Neural progenitor cell (in vitro differentiated cells): ENCODE measurements at places on chromosomes 5 and 9.

DNA sequence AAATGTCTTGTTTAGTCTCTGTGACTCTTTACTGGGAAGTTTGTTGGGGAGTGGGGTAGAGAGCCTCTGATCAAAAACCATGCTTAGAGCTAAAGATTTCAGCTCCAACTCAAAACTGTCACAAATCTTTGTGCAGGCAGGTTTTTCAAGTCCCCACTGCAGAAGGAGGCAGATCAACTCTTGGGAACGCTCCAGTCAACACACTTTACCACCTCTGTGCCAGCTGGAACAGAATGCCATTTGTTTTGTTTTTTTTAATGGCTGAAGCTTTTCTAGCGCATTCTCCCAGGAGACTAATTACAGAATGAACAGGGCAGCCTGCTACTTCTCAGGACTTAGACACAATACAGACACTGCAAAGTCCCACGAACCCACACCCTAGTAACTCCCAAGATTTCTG, 17.9 kb upstream of the LHX6 start:
- no peak for DNase-seq

GRCh38 chr5:36369219-36369690, 67.6 kb upstream of the RANBP3L start:
- DNase-seq, result no peak

DNA sequence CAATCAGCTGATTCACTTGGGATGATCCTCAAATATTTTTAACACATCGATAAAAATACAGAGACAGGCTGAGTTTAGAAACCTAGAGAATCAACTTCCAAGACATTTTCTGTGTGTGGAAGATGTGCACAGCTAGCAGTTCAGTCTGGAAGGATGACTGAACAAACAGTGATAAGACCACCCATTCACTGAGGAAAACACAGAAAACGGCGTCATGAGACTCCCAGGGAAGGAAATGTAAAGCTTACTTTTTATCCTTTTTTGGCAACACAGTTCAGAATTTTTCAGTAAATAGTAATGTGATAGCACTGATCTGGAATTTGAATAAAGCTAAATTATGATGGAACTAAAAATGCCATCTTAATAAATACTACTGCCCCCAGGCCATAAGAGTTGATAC, 277.6 kb downstream of the SEMA5A start:
- DNase-seq, result no peak

DNA sequence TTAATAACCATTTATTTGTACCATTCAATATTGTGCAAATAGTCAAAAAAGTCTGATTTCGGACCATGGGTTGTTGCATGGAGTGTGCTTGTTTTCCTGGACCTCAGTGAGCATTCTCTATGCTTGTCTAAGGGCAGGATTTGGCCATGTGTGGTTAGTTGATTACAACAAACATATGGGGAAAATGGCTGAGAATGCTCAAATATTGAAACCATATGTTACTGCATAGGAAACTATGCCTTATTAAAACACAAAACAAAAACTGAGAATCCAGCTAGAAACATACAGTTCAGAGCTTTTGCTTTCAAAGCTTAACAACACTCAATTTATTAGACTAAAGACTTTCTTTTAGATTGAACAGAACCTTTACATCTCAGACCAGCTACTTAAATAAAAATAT, 928.3 kb downstream of the NR2F1-AS1 start:
- no peak for DNase-seq

DNA sequence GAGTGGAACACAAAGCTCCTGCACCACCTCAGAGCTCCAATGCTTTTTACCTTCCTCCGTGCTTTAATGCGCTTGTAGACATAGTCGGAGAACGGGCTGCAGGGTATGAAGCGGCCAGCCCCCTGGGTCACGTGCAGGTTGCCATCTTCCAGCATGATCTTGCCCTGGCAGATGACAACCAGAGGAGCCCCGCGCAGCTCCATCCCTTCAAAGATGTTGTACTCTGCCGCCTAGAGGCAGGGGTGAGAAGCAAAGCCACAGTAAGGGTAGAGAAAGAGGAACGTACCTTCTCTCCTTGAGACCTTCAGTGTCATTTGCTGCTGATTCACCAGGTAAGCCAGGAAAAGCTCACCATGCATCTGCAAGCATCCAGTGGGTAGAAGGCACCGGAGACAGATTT, 112.3 kb downstream of the DPYSL3 start:
- peak; percentile 29 for DNase-seq

DNA sequence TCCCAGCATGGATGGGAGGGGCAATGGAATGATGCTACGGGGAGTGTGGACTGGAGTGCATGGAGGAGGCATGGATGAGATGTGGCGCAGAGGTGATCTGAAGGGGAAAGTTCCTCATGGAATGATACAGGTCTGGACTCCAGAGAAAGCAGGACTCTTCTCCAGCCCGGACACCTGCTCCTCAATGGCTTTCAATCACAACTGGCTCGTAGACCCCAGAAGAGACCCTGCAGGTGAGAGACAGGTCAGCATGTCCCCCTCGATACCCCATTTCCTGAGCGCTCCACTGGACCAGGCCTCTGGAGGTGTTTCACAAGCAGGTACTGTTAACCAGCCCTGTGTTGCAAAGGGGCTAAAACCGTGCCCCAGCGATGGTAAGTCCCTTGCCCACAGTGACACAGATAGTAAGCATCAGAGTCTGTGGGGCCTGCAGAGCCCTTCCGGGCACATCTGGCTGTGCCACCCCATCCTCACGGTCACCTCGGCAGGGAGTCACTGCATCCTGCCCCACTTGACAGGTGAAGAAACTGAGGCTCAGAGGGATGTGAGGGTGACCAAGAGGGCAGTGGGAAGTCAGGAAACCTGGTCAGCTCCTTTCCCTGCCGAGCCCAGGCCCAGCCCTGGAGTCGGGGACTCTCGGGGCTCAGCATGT, 5.5 kb upstream of the DPM2 start:
- DNase-seq, result no peak

GRCh38 chr5:74257645-74258313, 382.7 kb downstream of the ENC1 start:
- DNase-seq, result no peak

- no peak for DNase-seq
Observed at GRCh38 chr9:105541838-105542237, 16.1 kb upstream of the FKTN start.

DNA sequence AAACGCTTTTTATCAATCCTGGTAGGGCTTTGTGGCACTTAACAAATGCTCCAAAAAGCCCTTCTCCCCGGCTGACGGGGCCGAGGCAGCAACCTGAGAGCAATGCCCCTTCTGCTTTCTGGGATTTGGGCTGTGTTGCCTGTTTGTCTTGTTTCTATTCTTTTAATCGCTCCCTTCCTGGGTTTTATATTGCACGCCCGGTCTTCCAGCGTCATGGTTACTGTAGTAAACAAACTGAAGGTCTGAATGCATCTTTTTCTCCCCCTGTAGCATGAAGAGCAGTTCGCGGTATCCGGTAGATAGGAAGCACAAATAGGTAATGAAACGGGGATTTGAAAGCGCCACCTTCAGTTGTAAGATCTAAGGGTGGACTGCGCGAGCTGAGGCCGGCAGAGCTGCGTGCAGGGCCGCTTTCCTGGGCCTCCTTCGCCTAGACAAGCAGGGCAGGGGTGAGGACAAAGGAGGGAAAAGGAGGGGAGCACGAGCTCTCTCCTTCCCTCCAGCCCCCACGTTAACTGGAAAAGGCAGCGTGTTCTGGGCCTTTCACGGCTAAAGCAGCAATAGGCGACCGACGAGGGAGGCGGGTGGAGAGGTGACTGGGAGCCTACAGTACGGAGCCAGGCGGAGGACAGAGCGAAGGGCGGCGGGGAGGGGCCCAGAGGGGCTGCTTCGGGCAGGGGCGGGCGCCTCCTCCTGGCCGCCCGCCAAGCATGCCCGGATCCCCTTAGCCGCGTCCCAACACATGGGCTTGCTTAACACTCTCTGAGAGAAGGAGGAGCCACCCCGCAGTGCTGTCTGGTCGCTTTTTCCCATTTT, 49.3 kb upstream of the ZNF366 start:
- DNase-seq, result peak; percentile 89

GRCh38 chr9:74577956-74578355, 80.8 kb downstream of the RORB start:
- DNase-seq, result peak; percentile 11

GRCh38 chr5:139862313-139862712, 66.7 kb downstream of the PSD2 start:
- DNase-seq, result no peak

DNA sequence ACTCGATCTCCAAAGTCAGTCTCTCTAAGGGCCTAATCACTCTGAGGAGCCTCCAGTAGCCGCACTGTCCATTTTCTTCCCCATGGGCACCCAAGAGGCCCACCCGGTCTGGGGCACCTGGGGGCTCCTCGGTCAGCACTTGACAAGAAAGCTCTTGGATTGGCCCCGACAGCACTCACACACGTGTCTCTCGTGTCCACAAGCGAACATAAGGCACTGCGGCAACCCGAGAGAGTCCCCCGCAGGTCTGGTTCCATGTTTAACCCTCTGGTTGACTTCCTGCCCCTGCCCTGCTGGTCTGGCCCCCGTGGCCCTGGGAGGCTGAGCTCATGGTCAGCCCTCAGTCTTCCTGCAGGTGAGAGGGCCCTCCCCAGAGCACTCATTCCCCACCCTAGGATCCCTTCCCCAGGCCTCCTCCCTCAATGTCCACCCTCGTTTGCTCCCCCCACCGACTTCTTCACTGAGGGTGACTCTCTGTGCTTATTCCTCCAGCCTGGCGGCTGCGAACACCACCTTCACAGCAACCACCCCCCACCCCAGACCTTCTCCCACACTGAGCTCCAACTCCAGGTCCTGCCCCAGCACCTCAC, 16.3 kb upstream of the LRRC14B start:
- DNase-seq, result no peak

DNA sequence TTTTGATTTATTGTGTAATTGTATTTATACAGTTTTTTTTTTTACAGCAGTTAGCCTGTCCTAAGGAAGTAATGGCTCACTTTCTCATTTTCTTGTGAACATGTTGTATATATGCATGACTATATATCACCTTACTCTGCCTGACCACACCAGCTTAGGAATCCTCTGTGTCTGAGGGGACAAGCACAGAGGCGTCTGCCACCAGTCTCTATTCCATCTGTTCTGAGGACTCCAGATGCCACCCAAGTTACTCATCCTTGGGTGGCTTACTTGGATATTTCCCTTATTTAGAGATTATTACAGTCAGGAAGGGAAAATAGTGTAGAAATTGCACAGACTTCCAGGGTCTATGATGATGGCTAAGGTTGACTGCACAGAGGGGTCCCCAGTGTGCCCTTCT, 256.3 kb upstream of the C9orf72 start:
- no peak for DNase-seq

GRCh38 chr5:108739906-108740305, 7.8 kb upstream of the FER start:
- no peak for DNase-seq

- no peak for DNase-seq
Observed at GRCh38 chr5:114477816-114478334, 116.0 kb downstream of the KCNN2 start.

DNA sequence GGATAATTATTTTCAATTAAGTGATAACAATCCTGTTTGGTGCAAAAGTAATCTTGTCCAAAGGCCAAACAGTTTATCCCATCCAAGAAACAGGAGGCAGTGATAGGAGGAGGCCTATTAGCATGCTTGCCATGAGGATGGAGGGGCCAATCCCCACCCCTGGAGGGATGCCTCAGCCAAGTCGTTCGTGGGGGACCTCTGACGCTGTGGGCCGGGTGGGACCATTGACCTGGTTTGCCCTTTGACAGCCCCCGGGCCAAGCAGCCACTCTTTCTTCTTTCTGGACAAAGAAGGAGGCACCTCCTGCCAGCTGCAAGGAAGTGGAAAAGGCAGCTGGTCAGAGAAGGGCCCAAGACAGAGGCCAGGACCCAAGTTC, 39.5 kb upstream of the GRHPR start:
- DNase-seq, result no peak

- no peak for DNase-seq
Observed at GRCh38 chr9:133443982-133444381, 15.8 kb upstream of the CACFD1 start.

- DNase-seq, result no peak
Observed at GRCh38 chr5:61967681-61968080, 338.3 kb upstream of the KIF2A start.

DNA sequence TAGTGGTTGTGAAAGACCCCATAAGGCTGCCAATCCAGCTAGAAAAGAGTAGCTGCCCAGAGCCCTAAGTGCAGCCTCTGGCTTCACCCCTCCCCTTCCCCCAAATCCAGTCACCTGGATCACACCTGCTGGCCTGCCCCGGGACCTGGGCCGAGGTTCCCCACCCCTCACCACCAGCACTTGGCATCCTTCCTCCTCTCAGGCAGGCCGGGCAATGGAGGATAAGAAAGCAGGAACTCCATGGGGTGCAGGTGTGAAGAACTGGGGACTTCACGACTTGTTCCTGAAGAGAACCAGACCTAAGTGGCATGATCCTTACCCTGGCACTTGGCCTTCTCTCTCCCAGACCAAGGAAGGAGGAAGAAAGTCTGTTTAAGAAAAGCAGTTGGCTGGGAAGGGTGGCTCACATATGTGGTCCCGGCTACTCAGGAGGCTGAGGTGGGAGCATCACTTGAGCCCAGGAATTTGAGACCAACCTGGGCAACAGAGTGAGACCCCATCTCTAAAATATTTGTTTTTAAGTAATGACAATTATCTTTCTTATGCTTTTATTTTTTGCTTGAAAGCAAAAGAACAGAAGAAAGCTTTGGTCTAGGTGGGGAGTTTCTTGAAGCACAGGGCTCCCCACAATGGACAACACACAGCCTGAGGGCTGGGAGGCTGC, 131.1 kb downstream of the PAX5 start:
- DNase-seq, result no peak

- DNase-seq, result no peak
Observed at GRCh38 chr9:73174330-73174980, 22.8 kb downstream of the ANXA1 start.

- DNase-seq, result no peak
Observed at GRCh38 chr5:57216714-57217113, 42.9 kb downstream of the GPBP1 start.

DNA sequence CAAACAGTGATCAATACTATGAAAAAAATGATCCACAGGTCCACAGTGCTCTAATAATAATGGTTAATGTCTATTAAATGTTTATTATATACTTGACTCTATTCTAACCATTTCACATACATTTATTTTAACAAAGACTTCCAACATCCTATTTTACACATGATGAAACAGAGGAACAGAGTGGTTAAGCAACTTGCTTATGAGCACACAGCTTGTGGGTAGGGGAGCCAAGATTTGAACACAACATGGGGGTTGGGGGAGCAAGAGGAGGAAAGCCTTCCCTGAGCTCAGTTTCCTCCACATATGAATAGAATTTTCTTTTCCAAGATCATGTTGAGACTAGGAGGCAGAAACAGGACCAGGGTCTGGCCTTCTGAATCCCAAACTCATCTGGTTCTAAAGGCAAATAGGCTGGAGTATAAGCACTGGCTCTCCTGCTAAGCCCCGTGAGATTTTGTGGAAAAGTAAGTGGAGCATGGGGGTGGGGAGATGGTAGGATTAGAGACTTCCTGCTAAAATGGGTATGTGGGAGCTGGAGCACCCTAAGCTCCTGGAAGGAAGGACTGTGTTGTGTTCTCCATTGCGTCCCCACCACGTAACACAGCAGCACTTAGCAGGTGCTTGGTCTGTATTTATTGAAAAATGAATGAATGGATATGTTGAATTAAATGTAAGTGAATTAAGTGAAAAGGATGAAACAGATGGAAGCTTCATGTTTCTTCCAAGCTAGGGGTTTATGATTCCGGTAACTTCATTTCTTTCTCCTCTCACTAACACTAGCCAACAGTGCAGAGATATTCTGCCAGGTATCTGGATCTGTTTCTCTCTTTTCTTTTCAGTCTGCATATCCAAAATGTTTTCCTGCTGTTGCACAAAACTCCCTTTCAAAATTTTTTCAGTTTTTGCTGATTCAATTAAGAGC, 26.9 kb upstream of the GALNT10 start:
- peak; percentile 42 for DNase-seq
